ENCODE measurements at places on chromosomes 3 and 15.
A peak's percentile ranks its signal among the peaks of the same experiment; 100 is the strongest.

DNA sequence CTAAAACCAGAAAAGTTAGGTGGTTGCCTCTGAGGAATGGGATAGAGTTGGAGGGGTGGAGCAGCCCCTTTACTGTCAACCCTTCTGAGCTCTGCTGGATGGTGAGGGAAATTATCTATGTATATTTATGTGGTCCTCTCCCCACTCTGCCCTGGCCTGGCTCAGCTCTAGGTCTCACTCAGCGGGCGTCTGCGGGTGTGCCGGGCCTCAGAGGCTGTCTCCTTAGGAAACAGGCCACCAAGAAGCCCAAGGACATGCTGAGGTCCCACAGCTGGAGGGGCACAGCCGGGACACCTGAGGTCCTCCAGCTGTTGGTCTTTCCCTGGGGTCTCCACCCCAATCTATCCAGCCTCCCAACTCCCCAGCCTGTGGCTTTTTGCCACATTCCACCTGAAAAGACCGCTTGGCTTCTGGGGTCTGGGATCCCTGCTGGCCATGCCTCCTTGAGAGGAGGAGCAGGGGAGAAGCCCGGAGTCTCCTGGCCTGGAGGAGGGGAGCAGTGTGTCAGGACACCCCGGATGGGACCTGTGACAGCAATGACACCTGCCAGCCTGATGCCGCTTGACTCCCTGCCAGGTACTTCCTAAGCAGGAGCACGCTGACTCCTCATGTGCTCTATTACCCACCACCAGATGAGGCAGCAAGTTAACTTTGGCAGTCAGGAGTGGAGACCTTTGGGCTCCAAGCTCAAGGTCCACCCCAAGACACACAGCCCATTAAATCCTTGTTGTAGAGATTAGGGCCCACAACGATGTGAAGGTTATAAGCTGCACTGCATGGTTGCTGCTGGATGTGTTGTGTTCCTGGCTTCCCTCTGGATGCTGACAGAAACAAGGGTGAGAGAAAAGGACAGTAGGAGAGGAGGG is at the start of gene SLC28A1:
Gene SLC28A1, plus strand, starts transcription at position 747 of the 866 bp plus-strand sequence. CDS start 3,099 bp downstream, outside the sequence.
- DNase-seq: no peak

DNA sequence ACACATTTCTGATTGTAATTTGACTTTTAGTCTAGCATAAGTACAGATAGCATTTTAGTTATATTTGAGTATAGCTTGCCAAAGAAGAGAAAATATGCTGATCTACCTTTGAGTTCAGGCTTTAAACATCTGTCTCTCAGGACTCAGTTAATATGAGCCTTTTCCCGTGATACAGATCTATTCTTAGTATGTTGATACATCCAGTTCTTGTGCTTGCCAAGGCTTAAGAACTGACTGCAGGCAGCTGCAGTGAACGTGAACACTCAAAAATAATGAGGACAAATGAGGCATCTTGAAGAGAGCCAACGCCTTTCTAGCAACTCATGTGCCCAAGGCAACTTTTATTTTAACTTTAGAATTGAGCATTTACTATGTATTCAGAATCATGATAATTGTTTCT is 325.5 kb downstream of the SI start:
- no peak for DNase-seq

GRCh38 chr3:4449043-4449805 is 17.8 kb downstream of the SUMF1 start:
- no peak for DNase-seq

DNA sequence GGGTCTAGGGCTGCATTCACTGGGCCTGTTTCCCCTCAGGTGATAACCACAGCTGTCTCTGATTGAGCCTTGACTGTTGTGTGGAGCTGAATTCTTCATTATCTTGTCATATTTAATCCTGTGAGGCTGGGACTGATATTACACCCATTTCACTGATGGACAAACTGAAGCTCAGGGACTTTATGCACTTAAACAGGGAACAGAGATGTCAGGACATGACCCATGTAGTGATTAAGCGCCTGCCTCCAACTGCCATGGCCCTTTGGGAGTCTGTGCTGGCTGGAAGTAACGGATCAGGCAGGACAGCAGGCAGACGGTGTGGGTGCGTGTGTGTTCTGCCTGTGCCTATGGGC is 7.5 kb downstream of the GNAI2 start:
- no peak for DNase-seq

DNA sequence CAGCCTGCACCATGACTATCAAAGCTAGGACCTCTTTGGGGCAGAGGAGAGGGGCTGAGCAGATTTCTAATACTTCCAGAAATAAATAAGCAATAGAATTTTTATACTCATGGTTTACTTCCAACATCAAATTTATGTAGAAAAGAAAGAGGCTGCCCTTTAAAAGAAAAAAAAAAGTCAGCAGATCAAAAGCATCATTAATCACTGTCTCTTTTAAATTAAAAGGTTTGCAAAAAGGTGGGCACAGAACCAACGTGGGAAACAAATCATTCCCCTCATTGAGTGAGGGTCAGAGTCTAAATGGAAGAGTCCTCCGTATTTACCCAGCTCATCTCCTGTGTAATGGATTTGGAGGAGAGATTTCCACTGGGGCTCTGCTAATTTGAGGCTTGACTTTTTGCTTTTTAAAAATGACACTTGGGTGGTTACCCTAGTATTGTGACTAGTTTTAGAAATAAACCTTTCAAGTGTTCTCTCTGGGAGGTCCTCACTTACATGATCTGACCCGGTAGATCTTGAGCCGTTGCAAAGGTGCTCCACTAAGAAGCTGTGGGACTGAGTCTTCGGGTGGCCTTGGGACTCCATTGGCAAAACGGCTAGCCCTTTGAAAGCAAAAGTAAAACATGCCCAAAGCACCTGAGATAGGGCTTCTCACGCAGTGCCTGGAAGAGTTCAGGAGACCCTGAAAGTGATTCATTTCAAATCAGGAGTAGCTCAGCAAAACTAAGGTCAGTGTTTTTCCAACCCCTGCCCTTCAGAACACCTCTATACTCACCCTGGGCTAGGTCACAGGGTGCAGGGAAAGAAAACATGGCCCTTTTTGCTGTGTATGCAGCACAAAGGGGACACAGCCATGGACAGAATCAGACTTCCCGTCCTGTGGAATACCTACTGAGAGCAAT is 320.9 kb downstream of the FOXP1 start:
- DNase-seq: no peak

DNA sequence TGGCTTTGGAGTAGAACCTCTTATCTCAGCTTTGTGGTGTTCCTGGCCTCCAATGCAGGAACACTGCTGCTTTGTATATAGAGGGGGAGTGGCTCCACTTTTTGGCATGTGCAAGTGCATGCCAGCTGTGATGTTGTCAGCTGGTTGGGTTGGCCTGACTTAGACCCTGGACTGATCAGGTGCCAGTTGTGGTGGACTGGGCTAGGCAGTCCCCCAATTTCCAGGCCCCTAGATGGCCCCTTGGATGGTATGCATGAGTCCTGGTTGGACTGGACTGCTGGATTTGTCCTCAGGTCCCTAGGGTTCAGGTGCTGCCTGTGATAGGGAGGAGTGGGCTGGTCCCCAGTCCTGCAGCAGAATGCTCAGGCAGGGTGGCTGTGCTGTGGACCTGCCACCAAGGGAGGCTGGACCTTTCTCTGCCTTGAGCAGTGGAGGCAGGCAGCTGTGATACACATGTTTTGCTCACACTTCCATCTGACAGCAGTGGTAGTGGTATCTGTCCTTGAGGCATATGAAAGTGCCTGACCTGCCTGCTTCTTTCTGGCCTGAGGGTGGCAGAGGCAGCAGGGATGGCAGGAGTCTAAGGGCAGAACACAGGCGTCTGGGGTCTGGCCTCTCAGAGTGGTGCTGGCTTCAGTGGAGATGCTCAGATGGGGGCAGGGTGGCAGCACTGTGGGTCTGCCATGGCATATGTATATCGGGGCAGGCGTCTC is 74.8 kb downstream of the STXBP5L start:
- DNase-seq: no peak

- DNase-seq: no peak
Observed at GRCh38 chr3:65924762-65925161, 114.0 kb downstream of the MAGI1 start.

- peak; percentile 70 for DNase-seq
Observed at GRCh38 chr3:197854596-197855343, 63.7 kb downstream of the LRCH3 start.

All from cerebellum (tissue), 4 donors.